ENCODE measurements at places on chromosomes 6 and 20.

GRCh38 chr6:43077981-43078511, 1.9 kb downstream of the PTK7 start:
- no peak for DNase-seq

- no peak for DNase-seq
These were observed 229.3 kb downstream of the TMEM242 start for GRCh38 chr6:157094038-157094437.

DNA sequence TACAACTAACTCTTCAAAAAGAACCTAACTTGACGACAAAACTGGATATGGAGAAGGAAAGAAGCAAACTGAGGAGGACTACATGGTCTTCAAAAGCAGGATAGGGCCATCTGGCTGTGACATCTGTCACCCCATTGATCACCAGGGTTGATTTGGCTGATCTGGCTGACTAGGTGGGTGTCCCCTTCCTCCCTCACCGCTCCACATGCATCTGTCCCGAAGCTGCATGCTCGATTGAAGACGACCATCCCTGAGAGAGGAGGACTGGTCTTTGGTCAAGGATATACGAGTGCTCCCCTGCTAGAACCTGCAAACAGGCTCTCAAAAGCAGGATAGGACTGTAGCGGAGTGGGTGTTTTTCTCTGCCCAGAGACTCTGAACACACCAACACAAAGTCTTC, 21.7 kb downstream of the CPNE1 start:
- DNase-seq: no peak

GRCh38 chr20:16054985-16055384, 518.3 kb downstream of the KIF16B start:
- DNase-seq: no peak

- no peak for DNase-seq
These were observed 96.7 kb upstream of the LAMP5 start for GRCh38 chr20:9417665-9418064.

- no peak for DNase-seq
These were observed 13.1 kb downstream of the VSTM2L start for GRCh38 chr20:37915800-37916570.

GRCh38 chr20:7031222-7031621, 263.7 kb downstream of the BMP2 start:
- no peak for DNase-seq

GRCh38 chr20:42531508-42531961, 658.2 kb downstream of the PTPRT start:
- DNase-seq: no peak
